Lower leg skin (tissue), 4 donors: ENCODE measurements at places on chromosomes 5 and 9.
A peak's percentile ranks its signal among the peaks of the same experiment; 100 is the strongest.

GRCh38 chr5:56580864-56581263 lies 234.5 kb upstream of the MAP3K1 start:
- no peak for DNase-seq

DNA sequence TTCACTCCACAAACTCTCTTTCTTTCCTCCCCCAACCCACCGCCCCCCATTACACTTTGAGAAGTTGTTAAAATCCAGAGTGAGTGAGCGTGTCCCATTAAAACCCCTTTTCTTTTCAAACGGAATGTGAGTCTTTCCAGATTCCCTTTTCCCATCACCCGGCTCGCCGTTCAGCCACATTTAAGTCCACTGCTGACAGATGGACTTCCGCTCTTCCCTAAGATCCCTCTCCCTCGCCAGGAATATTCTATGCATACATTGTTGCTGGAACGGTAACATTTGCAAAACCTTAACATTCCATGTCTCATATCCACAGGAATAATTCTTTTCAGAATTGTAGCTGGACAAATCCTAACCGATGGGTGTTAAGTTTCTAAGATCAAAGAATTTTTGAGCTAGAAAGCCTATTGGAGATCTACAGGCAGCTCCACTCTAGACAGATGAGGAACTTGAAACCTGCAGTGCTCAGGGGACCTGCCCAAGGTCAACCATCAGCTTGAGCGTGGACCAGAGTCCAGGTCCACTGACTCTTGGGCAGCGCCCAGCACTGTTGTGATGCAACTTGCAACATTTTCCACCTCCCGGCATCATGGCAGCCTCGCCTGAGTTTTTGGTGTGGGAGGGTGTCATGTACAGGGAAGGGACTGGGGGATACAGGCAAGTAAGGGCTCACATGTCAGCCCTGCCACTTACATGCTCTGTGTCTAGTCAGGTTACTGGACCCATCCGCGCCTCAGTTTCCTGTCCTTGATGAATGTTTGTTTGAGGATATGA lies 500.1 kb downstream of the CCDC171 start:
- no peak for DNase-seq

DNA sequence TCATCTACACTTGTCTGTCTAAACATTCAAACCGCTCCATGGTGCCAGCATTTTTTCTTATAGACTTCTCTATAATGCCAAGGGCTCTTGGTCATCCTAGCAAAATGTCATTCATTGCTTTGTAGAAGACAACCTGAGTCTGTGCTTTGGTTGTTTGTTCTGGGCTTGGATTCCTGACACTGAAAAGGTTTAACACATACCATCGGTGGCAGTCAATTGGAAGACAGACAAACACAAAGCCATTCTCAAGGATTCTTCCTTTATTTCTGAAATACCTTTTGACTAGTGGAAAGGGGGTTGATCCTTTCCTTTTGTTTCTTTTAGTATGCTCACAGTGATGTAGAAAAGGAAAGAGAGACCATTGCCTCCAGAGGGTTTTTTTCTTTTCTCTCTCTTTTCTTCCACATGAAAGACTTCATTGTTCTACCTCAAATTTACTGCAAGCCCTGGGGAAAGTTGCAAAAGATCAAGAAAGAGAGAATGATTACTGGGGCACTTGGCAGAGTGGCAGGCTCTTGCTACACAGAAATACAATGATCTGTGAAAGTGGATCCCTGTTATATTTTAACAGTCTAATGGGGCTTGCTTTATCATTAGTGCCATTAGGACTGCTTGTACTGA lies 66.4 kb upstream of the TMC1 start:
- no peak for DNase-seq

- no peak for DNase-seq
Measured at GRCh38 chr5:113510836-113511451, 2.5 kb upstream of the YTHDC2 start.

- DNase-seq, result no peak
Measured at GRCh38 chr5:4370218-4370617, 769.9 kb upstream of the ADAMTS16 start.

- DNase-seq, result no peak
Measured at GRCh38 chr5:115892021-115892420, 50.3 kb downstream of the AP3S1 start.

GRCh38 chr5:58294598-58295305 lies 165.1 kb downstream of the PLK2 start:
- DNase-seq, result no peak

DNA sequence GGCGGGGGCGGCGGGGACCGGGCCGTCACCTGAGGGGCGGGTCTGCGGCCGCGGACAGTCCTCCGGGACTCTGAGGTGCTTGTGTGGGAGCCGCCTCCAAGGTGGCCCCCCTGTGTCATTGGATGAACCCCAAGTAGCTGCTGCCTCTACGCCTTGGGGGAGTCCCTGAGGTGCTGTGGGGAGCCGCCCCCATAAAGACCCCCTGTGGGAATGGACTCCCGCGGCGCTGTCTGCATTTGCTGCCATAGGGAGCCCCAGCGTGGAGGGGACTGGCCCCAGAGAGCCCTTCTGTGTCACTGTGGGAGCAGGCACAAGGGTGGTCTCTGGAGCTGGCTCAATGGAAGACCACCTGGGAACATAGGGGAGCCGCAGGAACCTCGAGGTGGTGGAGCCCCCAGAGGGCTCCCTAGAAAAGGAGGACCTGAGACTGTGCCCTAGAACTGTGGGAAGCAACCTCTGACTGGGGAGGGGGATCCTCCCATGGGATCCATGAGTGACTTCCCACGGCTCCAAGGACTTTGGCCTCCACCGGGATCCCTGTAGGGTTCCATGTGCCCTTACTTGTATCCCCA lies 412 bp downstream of the PHF24 start:
- peak; percentile 81 for DNase-seq

- no peak for DNase-seq
Measured at GRCh38 chr5:87400305-87400899, 12.3 kb downstream of the CCNH start.

DNA sequence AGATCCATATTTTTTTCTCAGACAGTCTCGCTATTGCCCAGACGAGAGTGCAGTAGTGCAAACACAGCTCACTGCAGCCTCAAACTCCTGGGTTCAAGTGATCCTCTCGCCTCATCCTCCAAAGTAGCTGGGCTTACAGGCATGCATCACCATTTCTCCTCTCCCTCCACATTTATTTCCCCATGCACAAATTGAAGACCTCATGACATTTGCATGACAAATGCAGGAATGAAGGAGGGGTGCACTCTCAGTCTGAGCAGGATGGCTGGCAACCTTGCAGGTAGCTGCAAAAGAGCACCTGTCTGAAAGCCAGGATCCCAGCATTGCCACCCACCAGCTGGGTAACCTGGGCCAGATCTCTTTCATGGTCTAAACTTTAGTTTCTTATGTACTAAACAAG lies 111.2 kb downstream of the SH3TC2 start:
- DNase-seq, result no peak

DNA sequence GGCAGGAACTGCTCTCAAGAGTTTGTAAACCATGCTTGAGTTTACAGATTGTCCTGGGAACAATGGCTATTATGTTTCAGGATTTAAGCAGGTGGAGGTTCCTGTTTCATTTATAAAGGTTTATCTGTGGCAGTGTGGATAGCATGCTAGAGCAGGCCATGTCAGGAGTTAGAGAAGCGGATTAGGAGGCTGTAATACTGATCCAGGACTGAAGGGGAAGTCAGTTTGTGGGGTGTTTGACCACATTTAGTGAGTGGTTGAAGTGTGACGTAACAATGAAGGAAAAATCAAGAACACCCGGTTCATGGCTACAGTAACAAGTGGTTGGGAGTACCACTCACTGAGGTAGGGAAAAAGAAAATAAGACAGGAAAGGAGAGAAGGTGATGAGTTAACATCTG lies 299.0 kb downstream of the TLR4 start:
- DNase-seq, result no peak

GRCh38 chr9:27581826-27582225 lies 8.5 kb upstream of the C9orf72 start:
- no peak for DNase-seq

DNA sequence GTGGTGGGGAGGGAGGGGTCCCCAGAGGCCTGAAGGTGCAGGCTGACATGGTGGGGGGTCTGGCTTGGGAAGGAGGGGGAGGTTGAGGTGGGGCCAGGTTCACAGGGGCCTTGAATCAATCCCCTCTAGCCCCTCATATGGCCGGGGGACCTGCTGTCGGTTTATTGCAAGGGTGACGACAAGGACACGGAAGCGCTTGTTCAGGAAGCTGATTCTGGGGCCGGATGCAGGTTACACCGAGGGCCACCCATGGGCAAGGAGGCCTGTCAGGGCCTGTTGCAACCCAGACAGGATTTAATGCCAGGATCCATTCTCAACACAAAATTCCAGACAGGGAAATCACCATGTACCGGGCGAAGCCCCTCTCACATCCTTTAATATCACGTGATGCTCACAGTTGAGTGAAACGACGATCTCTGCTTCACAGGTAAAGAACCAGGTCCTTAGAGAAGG lies 41.6 kb upstream of the SYNPO start:
- no peak for DNase-seq

DNA sequence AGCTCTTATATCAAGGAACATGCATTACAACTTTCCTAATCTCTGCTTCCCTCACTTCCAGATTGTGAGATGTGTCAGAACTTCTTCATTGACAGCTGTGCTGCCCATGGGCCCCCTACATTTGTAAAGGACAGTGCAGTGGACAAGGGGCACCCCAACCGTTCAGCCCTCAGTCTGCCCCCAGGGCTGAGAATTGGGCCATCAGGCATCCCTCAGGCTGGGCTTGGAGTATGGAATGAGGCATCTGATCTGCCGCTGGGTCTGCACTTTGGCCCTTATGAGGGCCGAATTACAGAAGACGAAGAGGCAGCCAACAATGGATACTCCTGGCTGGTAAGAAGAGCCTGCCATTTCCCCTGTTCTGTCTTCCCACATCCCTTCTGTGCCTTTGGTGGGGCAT lies 15.1 kb downstream of the PRDM9 start:
- DNase-seq, result no peak

DNA sequence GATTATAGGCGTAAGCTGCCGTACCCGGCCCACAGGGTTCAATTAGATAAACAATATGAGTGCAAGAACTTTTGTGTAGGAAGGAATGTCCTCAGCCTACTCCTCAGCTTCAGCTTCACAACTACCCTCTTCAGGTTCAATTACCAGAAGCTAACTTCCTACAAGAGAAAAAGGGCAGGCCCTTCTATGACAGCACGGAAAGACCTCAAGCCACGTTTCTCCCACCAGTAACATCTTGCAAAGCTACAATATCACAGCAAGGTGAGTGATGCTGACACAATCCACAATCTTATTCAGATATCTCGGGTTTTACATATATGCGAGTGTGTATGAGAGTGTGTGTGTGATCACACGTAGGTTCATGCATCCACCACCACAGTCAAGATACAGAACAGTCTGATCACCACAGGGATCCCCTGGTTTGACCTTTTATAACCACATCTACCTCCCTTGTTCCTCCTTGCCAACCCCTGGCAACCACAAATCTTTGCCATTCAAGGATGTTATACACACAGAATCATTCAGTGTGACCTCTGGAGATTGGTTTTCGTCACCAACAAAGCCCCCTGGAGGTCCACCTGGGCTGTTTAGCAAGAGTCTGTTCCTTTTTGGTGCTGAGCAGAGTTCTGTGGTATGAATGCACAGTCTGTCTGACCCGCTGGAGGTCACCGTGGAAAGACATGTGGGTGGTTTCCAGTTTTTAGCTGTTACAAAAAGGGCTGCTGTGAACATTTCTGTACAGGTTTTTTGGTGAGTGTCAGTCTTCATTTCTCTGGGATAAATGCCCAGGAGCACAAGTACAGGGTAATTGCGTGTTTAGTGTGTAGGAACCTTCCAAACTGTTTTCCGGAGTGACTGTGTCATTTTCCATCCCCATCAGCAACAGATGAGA lies 38.2 kb downstream of the IPPK start:
- DNase-seq, result no peak

DNA sequence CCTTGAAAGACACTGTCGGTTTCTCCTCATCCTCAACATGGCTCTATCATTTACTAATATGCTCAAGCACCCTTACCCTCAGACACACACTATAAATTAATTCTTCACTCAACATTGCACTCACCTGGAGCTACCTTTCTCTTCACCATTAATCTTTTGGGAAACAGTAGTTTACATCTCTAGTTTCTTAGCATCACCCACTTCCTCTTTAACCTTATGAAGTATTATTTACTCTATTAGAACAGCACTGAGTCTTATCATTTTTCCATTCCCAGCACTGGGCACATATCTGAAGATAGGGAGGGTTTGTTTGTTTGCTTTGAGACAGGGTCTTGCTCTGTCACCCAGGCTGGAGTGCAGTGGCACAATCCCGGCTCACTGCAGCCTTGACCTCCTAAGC lies 213.5 kb downstream of the SMARCA2 start:
- no peak for DNase-seq

DNA sequence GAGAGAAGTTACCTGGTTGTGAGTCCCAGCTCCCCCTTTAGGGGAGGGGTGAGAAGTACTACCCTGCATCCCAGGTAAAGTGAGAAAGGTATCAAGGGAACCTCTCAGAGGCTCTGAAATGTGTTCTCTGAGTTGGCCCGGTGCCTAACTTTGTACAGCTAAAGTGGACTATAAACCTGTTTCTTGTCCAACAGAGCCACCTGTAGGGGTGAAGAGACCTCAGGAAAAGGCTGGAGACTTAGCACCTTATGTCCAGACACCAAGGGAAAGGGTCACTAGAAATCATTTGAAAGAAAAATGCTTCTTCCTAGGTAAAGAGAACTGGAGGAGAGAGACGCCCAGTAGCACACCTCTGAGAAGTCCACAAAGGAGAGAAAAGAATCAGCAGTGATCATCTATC lies 108.3 kb upstream of the KIF2A start:
- no peak for DNase-seq

DNA sequence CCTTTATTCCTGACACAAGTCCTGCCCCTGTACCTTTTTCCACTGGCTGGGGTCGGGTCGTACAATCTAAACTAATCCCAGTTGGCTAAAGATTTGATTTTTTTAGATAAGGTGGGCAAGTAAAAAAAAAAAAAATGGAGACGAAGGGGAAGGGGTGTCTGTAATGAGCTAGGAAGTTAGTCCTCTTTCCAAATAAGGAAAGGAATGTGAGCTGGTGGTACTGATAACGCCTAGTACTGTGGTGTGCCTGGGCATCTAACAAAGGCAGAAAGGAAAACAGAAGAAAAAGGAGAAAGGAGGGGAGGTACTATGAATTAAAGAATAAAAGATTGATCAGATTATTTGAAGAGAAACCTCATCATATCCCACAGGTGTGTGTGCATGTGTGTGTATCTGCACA lies 21.3 kb downstream of the PRDM9 start:
- DNase-seq, result no peak

GRCh38 chr5:159333545-159333925 lies 3.2 kb upstream of the IL12B start:
- no peak for DNase-seq

GRCh38 chr5:102865510-102866236 lies 110.6 kb downstream of the PAM start:
- DNase-seq, result peak; percentile 63

- no peak for DNase-seq
Measured at GRCh38 chr9:5893134-5893505, 2.4 kb downstream of the MLANA start.

- DNase-seq, result no peak
Measured at GRCh38 chr5:179130101-179130681, 70.0 kb downstream of the ZNF354C start.
